ENCODE measurements at places on chromosomes 2 and 18.

DNA sequence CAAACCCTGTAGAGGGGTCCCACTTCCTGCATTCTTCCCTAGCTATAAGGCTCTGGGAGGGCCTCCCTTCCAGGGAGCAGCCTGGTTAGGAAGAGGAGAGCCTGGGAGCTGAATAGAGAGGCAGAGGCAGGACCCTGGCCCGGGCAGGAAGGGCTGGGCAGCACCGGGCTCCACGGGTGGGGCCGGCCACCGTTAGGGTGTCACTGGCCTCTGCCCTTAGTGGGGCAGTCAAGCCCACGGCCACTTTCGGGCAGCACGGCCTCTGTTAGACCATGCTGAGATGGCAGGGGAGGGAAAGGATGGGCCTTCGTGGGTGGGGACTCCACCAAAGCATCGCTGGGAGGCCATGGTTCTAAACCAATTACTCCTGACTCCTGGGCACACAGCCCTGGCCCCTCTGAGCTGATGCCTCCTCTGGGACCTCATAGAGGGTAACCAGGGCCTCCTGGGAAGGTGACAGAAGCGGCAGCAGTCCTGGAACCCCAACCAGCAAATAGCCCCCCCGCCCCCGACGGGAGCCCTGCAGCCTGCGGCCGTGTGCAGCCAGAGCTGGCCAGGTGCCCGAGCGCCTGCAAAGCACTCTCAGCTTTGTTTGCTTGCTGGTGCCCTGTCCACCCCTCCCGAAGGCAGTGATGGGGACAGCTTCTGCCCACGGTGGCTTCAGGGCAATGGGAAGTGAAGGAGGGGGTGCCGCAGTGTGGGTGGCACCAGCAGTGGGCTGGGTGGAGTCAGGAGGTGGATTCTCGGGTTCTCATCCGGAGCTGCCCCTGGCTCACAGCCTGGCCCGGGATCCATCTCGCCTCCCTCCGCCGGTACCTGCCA, 16.3 kb upstream of the HPCAL1 start:
- DNase-seq = no peak

- DNase-seq = no peak
Observed at GRCh38 chr2:7014174-7014640, 97.0 kb downstream of the RNF144A start.

- no peak for DNase-seq
Observed at GRCh38 chr2:207512356-207512755, 17.4 kb upstream of the CREB1 start.

GRCh38 chr18:4586731-4587130, 131.6 kb upstream of the DLGAP1 start:
- DNase-seq = no peak

- no peak for DNase-seq
Observed at GRCh38 chr2:180057706-180058412, 50.8 kb upstream of the CWC22 start.

GRCh38 chr18:28766027-28766426, 589.1 kb upstream of the CDH2 start:
- no peak for DNase-seq

DNA sequence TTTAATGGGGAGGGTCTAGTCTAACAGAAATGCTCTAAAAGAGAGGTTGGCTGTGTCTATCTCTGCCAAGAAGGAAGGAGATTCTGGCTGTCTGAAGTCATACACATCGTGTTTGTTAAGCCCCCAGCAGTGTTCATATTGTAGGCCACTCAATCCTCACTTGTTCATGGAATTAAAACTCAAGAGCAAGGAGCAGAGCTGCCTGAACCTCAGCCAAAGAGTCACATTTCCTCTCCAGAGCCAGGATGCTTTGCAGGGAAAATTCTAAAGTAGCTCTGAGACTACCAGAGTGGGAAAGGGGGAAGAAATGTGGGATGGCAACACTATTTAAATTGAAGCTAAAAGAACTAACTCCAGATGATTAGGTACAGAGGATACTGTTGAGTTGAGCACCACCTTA, 190.7 kb upstream of the CXCR4 start:
- no peak for DNase-seq
